D341Med (cell line): ENCODE measurements at places on chromosomes 2 and 18.

DNA sequence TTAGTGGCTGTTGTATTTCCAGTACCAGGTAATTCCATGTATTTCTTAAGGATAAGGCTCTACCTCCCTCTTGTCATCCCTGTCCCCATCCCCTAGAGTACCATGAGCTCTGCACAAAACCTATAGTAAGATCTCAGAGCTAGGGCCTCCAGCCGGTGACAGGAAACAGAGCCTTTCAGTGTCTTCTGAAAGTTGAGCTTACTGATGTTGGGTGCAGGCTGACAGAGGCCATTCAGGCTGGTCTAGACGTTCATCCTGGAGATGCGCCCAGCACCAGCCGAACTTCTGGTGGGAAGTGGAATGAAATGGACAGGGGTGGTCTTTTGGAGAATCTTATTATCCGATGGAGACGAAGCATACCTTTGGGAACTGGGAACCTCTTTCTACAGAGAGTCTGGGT is 16.7 kb upstream of the LYPD6B start:
- no peak for DNase-seq

DNA sequence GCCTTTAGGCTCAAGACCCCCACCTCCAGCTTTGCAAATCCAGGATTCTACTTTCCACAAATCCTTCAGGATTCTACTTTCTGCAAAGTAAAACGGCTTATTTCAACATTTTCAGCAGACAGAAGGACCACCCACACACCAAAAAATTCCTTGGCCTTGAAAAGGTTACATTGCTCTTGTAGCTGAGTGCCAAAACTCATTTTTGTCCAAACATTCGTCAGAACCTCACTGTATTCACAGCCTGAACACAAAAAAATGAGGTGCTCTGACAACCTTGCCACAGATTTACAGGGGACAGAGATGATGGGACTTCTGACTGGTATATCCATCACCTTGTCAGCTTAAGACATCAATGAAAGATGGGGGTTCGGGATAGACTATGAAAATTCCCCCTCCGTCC is 63.0 kb upstream of the COX7A2L start:
- no peak for DNase-seq

GRCh38 chr2:146870691-146871090 is 974.1 kb upstream of the ACVR2A start:
- DNase-seq = no peak

- no peak for DNase-seq
Measured at GRCh38 chr2:228417526-228417925, 236.0 kb upstream of the SPHKAP start.

- DNase-seq = no peak
Measured at GRCh38 chr2:218880102-218880858, at the start of gene WNT10A. TSS of gene WNT10A (plus strand) at chr2:218880852. CDS start at chr2:218880996, 144 bp downstream.

GRCh38 chr2:162153608-162154224 is 1.7 kb upstream of the GCG start:
- DNase-seq = peak; percentile 59

DNA sequence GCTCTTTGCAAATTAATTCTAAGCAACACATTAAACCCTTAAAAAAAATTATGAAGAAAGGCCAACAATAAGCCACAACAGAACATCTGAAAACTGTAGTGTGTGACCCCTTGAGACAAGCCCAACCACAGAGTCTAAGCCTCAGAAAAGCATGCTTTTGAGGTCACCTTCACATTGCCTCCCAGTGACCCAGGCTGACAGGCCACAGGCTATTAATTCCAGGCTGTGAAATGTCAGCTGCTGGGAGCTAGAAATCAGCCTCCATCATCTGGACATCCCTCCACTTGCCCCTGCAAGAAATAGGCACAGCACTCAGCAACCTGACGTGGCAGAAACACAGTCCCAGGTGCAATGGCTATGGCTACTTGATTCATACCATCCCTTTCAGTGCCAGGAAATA is 179.4 kb upstream of the ZFP36L2 start:
- no peak for DNase-seq

GRCh38 chr2:191066197-191066918 is 52.4 kb upstream of the STAT1 start:
- DNase-seq = no peak

GRCh38 chr18:49224738-49225137 is 235.7 kb downstream of the DYM start:
- DNase-seq = no peak
